ENCODE measurements at places on chromosomes 2 and 18.
A peak's percentile ranks its signal among the peaks of the same experiment; 100 is the strongest.

DNA sequence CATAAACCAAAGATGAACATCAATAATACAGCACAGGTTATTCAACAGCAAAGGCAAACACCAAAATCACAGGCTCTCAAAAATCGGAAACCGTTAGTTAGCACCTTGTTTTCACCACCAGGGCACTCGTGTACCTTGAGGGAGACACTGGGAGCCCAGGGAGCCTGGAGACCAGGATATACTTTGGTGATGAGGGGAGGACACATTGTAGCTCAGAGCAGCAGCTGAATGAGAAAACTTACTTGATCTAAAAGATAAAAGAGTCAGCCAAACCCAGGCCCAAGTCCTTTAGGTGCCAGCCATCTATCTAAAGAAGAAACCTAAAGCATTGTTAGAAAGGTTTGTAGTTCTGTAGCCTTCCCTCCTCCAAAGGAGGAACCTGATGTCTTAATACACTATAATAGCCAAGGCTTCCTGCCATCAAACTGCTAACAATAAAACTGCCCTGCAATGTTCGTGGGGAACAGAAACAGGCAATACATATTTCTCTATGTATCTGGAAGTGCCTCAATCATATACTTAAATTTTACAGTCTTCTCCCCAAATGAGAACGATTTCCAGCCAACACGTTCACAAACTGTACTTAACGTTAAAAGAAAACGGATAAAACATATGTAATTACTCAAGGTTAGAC, 19.3 kb downstream of the BCL11A start:
- no peak for DNase-seq

- peak; percentile 20 for DNase-seq
Measured at GRCh38 chr2:222939208-222939856, 78.5 kb downstream of the ACSL3 start.

DNA sequence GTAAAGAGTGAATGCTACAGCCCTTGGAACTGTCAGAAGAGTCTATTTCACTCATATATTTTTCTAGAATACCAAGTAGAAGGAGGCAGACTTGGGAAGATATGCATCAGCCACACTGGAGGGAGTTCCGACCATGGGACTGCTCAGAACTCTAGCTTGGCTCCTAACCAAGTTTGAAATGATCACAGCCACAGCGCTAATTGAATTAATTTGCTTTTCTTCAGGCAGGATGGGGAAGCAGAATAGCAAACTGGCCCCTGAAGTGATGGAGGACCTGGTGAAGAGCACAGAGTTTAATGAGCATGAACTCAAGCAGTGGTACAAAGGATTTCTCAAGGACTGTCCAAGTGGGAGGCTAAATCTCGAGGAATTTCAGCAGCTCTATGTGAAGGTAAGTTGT, 51.4 kb downstream of the VSNL1 start:
- no peak for DNase-seq

GRCh38 chr18:79392226-79392625, 3.5 kb upstream of the NFATC1 start:
- no peak for DNase-seq

DNA sequence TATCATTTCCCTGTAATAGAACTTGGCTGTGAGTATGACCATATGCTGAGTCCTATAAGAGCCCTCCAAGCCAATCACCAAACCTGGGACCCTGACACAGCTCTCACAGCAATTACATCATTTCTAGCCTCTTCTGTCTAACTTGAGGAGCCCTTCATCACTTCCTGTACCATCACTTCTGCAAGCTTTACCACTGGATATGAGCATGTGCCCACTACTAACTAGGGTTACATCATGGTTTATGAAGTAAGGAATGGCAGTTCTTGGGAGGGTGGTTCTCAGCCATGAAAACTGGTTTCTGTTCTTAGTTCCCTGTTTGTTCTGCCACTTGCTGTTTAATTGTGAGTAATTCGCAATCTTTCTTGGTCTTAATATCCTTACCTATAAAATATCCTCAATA, 31.0 kb upstream of the EPB41L3 start:
- DNase-seq, result no peak

GRCh38 chr2:239157771-239158170, 243.0 kb downstream of the HDAC4 start:
- no peak for DNase-seq
